ENCODE measurements at places on chromosomes 7 and 10. TPM values are rescaled to one million over a fixed set of nuclear protein-coding genes. Genes with fewer than 3 reads are reported as not detected.

The CSTF2T gene
- total RNA-seq = 14.2 TPM

DNA sequence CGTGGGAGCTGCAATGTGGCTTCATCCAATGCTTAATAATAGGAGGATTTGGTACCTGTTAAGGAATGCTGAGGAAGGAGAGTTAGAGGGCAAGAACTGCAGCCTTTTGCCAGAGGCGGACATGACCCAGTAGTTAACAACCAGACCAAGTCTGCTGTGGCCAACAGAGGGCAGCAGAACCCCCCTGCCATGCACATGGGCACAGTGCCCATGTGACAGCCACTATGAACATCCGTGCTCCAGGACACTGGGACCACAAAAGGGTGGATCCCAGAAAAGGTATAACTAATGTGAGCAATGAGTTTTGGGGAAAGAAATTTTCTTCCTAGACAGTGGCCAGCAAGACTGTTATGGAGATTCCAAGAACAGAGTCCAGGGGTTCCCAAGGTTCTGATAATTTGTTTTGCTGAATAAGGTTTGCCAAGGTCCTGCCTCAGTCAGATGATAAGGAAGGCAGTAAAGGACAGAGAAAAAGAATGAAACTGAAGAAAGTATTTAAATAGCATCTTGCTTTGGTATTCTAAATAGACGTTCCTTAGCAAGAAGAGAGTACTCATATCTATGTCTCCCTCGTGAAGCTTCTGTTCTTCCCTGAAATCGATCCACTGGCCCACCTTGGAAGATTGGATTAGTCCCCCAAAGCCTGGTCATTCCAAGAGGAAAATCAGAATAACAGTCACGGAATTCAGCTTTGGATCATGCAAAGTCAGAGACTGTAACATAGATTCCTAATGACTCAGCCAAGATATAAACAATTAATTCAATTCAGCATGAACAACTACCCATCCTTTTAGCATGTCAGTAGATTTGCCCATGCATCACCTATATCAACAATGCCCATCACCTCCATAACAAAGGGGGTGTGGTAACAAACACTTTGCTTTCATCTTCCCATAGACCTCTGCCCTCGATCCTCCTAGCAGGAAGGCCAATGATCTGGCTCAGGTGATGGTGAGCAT, 56.0 kb downstream of the LGI1 start:
- peak; percentile 40 for DNase-seq

The BCCIP gene
- 29.9 TPM for total RNA-seq

DNA sequence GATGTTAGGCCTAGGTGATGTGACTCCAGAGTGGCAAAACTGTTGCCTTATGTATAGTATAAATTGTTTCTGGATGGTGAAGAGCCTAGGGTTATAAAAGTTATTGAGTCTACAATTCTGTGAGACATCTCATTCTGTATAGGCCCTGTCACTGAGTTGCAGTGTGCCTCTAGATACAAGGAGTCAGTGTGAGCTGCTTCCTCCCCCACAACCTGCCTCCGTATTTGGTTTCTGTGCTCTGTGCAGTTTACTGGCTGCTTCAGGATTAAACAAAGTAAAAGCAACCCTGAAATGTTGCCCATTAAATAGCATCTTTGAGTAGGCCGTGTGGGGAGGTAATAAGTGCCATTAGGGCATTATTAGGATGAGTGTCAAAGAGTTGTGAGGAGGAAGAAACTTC, 1.9 kb upstream of the IFRD1 start:
- no peak for DNase-seq

DNA sequence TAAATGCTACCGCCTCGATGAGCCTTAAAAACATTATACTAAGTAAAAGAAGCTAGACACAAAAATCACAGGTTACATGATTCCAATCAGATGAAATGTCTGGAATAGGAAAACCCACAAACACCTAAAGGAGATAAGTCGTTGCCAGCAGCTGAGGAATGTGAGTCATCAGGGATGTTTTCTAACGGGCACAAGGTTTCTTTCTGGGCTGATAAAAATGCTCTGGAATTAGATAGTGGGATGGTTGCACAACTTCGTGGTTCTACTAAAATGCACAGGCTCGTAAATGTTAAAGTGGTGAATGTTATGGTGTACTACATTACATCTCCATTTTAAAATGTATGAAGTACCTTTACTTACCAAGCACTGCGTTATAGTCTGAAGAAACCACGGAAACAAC, 9.7 kb downstream of the ABLIM1 start:
- no peak for DNase-seq

DNA sequence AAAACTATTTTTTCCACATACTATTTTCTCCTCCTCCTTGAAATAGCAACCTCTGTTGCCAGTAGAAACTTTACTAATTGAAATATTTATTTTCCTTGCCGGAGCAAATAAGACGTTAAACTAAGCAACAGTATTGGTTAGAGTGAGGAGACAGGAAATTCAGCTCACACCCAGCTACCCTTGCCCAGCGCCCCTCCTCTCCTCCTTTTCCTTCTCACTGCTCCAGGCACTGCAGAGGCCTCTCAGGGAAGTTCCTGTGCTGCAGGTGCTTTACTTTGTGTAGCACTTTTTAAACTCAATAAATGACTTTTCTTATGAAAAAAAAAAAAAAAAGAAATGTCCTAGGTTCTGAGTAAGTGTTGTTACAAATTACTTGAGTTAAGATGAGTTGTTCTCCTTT, 134.0 kb downstream of the SEMA3E start:
- DNase-seq = no peak

GRCh38 chr7:73314271-73314670, 5.6 kb upstream of the NSUN5 start:
- DNase-seq = no peak

The OPALIN gene
- total RNA-seq = not detected

The NYAP1 gene
- 0.09 TPM for total RNA-seq

The GIMAP1 gene
- total RNA-seq = 3.8 TPM

- DNase-seq = no peak
Observed at GRCh38 chr10:37053476-37053875, 71.9 kb upstream of the ANKRD30A start.

GRCh38 chr10:130188195-130189175, 52.3 kb downstream of the GLRX3 start:
- DNase-seq = no peak

The ALOX5 gene
- total RNA-seq = 11.2 TPM

The SLC16A12 gene
- total RNA-seq = 10.7 TPM
